NK-92 treated with Interleukin-12 subunit alpha and Interleukin-12 subunit beta, amount 100 ng/mL, for 24 hours (cell line): ENCODE measurements at places on chromosomes 11 and 22.

DNA sequence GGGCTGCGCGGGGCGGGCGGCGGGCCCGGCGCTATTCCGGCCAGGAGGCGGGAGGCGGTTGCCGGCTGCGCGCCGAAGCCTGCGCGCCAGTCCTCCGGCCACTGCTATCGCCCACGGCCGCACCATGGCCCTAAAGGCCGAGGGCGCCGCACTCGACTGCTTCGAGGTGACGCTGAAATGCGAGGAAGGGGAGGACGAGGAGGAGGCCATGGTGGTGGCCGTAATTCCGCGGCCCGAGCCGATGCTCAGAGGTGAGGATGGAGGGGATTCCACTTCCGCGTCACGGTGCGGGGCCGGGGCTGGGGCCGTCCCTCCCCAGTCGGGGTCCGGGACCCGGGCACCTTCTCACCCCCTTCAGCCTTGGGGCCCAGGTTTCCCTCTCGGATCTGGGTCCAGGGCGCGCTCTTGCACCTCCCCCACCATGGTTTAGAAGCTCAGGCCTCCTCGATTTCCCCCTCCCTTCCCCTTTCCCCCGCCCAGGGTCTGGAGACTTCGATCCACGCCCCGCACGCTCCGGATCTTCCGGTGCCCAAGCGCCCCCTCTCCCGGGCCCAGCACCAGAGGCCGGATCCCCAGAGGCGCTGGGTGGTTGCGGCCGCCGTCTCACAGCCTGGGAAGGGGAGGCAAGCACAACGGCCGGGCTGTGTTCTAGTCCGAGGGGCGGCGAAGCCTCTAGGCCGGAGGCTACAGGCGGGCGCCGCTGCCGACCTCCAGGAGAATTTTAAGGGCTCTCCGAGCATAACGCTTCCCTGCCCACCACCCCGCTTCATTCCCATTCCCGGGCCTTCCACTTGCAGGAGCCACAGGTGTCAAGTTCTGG, 517 bp downstream of the SPINDOC start:
- peak; percentile 46 for DNase-seq

- no peak for DNase-seq
These were observed 522 bp downstream of the CORO1B start for GRCh38 chr11:67442504-67443404.

GRCh38 chr11:133902506-133902905, 54.3 kb downstream of the IGSF9B start:
- DNase-seq: no peak

GRCh38 chr11:127524618-127525017, 524.0 kb upstream of the KIRREL3 start:
- no peak for DNase-seq

- no peak for DNase-seq
These were observed 58.9 kb upstream of the PPARA start for GRCh38 chr22:46091277-46091977.

DNA sequence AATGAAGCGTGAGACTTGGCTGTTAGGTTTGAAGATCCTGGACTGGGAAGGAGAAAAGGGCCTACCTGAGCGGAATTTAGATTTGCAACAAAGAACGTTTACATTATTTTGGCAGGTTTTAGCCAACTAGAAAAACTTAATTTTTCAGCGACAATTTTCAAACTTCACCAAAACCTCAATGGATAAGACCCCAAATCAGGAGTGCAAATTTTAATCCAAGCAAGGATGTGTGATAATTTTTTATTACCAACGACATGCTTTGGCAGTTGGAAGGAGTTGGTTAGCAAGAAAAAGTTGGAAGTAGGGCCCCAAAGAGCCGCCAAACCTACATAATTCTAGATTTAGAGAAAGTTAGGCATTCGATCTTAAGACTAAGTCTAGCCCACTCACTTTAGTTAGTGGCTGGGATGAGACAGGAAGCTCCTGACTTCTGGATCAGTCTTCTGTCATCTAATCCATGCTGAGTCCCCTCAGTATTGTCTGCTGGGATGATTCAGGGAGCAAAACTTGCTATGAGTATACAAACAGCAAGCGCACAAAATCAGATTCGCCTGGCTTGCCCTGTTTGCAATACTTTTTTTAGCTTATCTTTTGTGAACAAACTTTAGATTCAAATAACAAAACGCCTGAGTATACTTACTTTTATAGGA, 787 bp upstream of the RDX start:
- no peak for DNase-seq

DNA sequence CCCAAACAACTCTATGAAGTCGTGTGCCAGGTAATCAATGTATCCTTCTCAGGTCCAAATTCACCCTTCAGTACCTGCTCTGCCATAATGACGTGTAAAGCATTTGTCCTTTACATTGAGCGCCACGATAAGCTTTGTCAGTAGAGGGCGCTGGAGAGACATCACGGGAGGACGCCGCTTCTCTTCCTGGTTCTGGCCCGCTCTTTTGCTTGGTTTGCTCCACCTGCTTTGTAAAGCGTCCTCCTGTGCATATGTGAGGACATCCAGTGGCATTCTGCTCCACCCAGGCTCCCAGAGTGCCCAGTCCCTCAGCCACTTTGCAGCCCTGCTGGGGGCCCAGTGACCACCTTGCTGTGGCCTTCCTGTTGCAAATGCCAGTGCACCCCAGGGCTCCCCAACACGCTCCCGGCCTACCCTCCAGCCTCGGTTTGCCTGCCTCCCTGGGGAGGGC, 61.1 kb downstream of the WT1 start:
- DNase-seq: peak; percentile 50

- DNase-seq: no peak
These were observed 253.5 kb upstream of the PLET1 start for GRCh38 chr11:112514011-112514740.

- DNase-seq: no peak
These were observed 95.9 kb downstream of the BLID start for GRCh38 chr11:122019908-122020694.

DNA sequence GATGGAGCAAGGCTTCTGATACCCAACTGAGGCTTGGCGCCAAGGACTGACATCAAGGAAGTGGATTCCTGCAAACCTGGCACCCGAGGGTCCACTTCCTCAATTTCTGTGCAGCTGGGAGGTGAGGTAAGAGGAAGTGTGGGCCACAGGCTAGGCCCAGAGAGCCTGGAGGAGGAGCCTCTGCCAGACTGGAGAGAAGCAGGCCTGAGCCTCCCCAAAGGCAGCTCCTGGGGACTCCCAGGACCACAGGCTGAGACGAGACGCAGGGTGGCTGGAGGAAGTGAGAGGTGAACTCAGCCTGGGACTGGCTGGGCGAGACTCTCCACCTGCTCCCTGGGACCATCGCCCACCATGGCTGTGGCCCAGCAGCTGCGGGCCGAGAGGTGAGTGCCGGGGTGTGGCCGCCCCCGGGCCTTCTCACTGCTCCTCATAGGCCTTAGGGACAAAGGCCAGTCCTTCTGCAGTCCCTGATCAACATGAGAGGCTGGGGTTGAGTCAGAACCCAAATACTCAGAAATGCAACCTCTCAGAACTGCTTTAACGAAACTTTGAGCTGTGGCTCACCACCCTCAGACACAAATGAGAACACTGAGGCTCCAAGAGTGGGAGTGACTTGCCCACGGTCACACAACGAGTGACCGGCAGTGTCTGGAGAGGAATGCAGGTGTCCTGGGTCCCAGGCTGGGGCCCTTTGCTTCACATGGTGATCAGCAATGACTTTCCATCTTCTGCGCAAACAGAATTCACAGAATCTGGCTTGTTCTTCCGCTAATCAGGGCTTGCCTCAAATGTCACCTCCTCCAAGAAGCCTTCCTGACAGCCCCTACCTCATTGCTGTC, at the start of gene NCF4:
Gene NCF4, plus strand, starts transcription at position 186 of the 839 bp plus-strand sequence. Its CDS starts 166 bp downstream, at position 352.
- DNase-seq: peak; percentile 47

GRCh38 chr22:34105461-34106062, 185.3 kb upstream of the LARGE1 start:
- DNase-seq: no peak

DNA sequence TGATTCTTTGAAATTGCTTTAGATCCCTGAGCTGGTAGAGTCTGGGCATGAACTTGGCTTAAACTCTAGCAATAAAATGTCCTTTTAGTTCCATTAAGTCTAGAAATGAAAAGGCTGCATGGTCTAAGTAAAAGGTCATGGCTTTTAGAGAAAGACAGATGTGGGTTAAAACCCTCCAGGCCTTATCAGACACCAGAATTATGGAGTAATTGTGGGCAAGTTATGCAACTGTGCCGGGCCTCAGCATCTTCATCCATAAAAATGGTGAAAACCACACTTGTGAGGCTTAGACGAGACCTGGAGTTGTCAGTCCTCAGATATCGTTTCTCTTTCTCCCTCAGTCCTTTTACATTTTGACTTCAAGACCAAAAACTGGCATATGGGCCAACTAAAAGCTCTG, 597.9 kb upstream of the KIRREL3 start:
- DNase-seq: no peak

DNA sequence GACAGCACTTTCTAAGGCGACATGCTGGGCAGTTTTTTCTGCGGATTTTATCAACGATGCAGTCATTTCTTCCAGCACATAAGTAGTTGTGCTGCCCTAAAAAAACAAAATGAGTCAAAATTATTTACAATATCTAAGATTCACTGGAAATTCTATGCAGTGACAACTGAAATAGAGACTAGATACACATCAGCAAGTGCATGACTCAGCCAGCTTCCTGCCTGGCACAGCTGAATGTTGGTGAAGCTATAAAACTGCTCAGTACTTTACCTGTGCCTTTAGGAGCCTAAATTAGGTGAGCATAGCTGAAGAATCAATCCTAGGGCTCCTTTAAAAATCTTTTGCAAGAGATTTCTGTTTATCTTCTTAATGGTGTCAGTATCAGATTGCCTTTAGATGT, 37.8 kb downstream of the PGR start:
- no peak for DNase-seq

GRCh38 chr11:38060136-38060535, 1462.1 kb upstream of the RAG2 start:
- DNase-seq: no peak

GRCh38 chr11:60459345-60459744, 3.7 kb downstream of the MS4A1 start:
- no peak for DNase-seq

DNA sequence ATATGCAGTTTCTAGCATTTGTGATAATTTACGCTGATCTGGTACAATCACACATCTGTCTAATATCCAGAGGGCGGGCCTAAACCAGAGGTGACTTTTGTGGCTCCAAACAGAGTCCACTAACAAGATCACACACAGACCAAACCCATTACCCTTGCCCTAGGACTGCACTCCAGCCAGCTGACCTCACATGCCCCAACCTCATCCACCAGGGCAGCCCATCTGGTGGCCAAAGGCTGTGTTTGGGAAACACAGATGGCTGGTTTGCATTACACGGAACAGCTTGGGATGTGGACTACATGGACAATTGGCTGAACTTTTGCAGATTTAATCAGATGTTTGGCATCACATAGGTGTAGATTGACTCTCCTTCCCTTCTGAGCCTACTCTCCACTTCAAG, 228.2 kb downstream of the GRIK4 start:
- DNase-seq: no peak

GRCh38 chr11:115241899-115242298, 262.3 kb downstream of the CADM1 start:
- DNase-seq: no peak
